ENCODE measurements at places on chromosomes 13 and 19. TPM values are rescaled to one million over a fixed set of nuclear protein-coding genes. Genes with fewer than 3 reads are reported as not detected.

The LCP1 gene
- total RNA-seq, result 758 TPM

The PGLYRP2 gene
- total RNA-seq, result 0.07 TPM

The FSD1 gene
- 39.1 TPM for total RNA-seq

The CASP14 gene
- total RNA-seq, result not detected

GRCh38 chr19:5623397-5624017 lies 624 bp downstream of the SAFB start:
- no peak for DNase-seq

- no peak for DNase-seq
These were observed 31.1 kb downstream of the INSR start for GRCh38 chr19:7263066-7263465.

DNA sequence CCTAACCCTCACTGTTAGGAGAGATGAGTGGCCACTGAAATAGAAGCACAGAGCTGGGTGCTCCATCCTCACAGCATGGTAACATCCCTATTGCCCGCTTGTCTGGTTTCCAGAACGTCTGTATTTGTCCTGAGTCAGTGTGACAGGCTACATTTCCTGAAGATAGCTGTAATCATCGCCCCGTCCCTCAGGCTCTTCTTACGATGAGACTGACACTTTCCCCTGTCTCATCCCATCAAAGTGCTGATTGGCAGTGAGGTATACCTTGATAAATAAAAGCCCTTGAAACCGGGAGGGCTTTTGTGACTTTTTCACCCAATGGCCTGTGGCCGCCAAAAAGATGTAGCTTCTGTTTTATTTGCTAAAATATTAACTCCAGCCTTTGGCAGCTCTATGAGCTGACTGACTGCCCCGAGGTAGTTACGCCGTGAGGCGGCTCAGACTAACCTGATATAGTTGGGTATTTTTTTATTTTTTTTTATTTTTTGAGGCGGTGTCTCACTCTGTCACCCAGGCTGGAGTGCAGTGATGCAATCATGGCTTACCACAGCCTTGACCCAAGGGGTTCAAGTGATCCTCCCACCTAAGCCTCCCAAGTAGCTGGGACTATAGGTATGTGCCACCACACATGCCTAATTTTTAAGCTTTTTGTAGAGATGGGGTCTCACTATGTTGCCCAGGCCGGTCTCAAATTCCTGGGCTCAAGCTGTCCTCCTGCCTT lies 5.7 kb upstream of the LRRC4B start:
- no peak for DNase-seq

DNA sequence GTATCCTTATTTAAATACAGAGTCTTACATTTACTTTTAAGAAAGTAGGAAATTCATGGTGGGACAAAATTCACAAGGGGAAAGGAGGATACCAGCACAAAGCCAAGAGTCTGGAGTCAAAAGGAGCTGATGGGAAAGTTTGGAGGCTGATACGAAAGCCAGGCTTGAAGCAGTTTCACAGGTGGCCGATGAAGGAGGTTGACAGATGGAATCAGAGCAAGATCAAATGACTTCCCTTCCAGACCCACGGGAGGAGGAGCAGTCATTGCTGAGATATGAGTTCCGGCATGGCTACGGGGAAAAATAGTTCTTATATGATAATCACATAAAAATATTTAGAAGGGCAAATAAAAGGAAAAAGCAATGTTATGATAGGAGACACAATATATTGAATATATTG lies 65.0 kb downstream of the DGKH start:
- DNase-seq, result no peak

DNA sequence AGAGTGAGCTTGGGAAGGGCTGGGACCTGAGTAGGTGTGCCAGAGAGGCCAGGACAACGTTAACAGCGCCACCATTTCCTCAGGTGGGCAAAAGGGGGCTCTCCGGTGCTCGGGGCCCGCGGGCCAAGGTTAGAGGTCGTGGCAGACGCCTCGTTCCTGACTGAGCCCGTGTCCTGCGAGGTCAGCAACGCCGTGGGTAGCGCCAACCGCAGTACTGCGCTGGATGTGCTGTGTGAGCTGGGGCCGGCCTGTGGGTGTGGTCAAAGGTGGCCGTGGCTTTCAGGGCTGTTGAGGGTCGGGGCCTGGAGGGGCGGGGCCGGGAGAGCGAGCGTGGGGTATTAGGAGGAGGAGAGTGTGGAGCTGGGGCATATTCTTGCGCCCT lies 3.7 kb downstream of the KIRREL2 start:
- DNase-seq, result no peak

- DNase-seq, result peak; percentile 86
These were observed at the start of gene REX1BD for GRCh38 chr19:18588611-18589379. Gene REX1BD, plus strand, starts transcription at chr19:18588798. Its CDS starts 4 bp downstream, at chr19:18588802.

DNA sequence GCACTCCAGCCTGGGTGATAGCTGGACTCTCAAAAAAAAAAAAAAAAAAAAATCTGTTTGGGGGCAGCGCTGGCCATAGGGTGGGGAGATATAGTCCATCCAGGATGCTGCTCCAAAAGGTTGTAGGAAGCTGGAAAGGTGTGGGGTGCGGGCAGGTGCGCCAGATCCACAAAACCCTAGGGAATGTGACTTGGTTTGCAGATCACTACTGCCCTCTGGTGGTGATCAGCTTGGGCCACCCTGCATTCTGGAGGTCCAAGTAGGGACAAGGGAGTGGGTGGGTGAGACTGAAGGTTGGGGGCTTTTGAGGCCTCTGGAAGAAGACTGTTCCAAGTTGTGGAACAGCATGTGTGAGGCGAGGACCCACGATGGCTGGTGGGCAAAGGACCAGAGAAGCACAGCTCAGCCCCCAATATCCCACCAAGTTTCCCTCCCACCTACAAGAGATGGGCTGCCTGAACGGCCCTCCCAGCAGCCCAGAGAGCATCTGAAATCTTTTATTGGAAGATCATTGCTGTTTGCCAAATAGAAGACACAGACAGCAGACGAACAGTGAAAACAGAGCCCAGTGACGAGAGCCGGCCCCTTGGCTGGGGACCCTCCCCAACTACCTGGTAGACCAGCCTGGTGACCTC lies 10.4 kb upstream of the TYK2 start:
- peak; percentile 47 for DNase-seq

DNA sequence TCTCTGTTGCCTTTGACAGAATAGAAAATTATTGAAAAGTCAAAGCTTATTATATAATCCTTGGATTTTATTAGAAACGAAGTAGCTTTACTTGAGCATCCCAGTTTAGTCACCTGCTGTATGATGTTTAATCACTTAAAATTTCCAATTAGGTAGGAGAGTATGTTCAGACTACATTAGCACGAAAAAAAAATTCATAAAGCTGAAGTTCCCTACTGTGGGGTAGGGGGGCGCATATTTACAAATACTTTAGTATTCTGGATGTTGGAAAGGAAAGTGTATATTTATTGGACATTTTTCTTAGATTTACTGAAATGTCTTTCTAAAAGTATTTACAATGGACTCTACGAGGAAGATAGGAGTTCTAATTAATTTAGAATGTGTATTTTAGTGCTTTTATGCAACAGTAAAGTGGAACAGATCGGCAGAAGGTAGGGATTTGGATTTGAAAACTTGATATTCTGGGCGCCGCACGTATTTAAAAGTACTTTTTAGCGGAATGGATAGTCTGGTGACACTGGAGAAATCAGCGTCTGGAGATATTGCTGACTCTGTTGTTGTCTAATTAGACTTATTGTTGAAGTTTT lies 1.9 kb downstream of the CDK8 start:
- no peak for DNase-seq

GRCh38 chr19:11180346-11180745 lies 17.0 kb downstream of the KANK2 start:
- no peak for DNase-seq

DNA sequence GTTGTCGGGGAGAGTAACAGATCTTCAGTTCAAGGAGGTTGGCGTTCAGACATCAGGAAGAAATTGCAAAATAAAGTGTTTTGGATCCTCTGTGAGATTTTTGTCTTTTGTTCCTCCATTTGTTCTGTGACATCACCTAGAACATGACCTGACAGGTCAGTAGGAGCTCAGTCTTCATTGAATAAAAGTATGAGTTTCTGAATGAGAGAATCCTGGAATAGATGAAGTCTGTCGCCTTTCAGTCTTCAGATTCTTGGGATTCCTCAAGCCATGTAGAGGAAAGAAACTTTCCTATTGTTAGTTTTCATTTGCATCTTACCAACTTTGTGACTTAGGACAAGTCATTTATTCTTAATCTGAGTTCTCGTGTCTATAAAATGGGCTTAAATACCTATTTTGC lies 14.4 kb downstream of the ARHGAP35 start:
- DNase-seq, result no peak

DNA sequence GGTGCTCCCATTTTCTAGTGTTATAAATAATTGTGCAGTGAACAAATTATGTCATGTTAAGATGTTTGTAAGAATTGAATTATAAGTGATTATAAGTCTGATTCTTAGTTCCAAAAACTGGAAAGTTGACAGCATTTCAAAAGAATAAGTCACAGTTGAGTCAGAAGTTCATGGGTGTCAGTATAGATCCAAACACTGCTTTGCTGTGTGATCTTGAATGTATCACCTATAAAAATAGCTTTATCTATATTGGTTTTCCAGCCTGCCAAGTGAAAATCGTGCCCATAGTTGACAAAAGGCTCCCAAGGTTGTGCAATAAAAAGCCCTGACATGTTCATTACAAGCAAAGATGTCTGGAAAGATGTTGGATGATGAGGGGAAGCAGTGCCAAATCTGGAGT lies 336.0 kb downstream of the MTUS2 start:
- DNase-seq, result no peak
